Smooth muscle cell of the coronary artery (primary cell): ENCODE measurements at places on chromosomes 12 and 14. TPM values are rescaled to one million over a fixed set of nuclear protein-coding genes. Genes with fewer than 3 reads are reported as not detected.

Gene FGD6
- total RNA-seq = 2.6 and 26.9 TPM in 2 replicates

Gene TMEM30B
- 0.08 and 0.70 TPM in 2 replicates for total RNA-seq

Gene SLC5A8
- total RNA-seq = not detected in 2 replicates

Gene AQP2
- total RNA-seq = not detected in 2 replicates

Gene SIX1
- total RNA-seq = 0.45 and 1.1 TPM in 2 replicates

Gene CRIP2
- 20.5 and 148 TPM in 2 replicates for total RNA-seq

Gene CCDC197
- not detected in 2 replicates for total RNA-seq

Gene MBIP
- 5.5 and 7.0 TPM in 2 replicates for total RNA-seq

Gene DDX47
- total RNA-seq = 38.3 and 55.2 TPM in 2 replicates

Gene RERGL
- 0.30 TPM in 1 of 2 replicates, not detected in the other for total RNA-seq

Gene CYP27B1
- 0.68 TPM in 1 of 2 replicates, not detected in the other for total RNA-seq

Gene KLHDC1
- 2.9 and 9.4 TPM in 2 replicates for total RNA-seq

Gene CELA1
- total RNA-seq = not detected in 2 replicates

Gene CLEC4A
- total RNA-seq = 0.23 TPM in 1 of 2 replicates, not detected in the other
